ENCODE measurements at places on chromosomes 6 and 20. TPM values are rescaled to one million over a fixed set of nuclear protein-coding genes. Genes with fewer than 3 reads are reported as not detected.
A peak's percentile ranks its signal among the peaks of the same experiment; 100 is the strongest.

DNA sequence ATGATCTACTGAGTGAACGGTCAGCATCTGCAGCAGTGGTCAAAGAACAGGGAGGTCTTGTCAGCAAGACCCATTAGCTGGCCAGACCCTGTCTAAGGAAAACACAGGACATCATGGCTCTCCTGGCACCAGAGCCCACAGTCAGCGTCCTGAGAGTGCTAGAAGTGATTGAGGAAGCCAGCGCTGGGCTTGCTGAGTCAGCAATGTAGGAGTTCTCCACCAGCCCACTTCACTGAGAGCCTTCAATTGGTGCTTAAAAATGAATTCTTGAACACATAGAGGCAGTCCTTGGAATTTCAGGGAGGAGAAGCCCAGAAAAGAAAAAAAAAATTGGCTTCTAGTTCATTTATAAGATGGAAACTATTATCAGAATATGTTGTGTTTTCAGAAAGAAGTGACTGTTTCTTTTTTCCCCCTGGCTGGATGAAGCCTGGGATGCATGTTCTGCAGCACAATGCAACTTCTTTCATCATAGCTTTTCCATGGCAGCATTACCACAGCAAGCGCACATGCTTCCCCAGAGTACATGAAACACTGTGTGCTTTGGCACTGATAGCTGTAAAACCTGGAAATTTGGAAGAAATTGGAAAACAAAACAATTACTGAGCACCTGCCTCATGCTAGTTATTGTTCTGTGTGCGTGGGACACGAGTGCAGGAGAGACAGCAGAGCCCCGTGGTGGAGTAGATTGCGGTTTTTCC is 899.9 kb downstream of the C6orf118 start:
- H3K36me3 ChIP-seq: no peaks in the 10 kb centered on the region
- H3K27me3 ChIP-seq: no peaks in the 10 kb centered on the region
- no peak for DNase-seq
- H3K4me1 ChIP-seq: no peaks in the 10 kb centered on the region
- no peak overlapping the region for H3K27ac ChIP-seq

DNA sequence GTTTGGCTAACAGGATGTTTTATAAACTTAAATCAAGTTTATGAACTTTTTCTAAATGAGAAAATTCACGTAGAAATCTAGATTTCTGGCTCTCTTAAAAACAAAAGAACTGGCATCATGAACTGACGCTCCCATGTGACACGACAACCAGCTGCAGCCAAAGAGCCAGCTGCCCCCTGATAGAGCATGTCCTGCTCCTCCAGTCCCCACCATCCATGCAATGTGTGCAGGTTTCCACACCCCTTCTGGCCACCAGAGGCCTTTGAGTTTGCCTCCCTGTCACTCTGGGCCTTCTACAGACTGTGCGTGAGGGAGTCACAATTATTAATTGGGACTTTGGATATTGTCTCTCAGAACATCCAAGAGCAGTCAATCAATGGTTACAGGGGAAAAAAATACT is 1.6 kb upstream of the GPLD1 start:
- no peaks in the 10 kb centered on the region for H3K36me3 ChIP-seq
- no peak for DNase-seq
- no peak overlapping the region for H3K27ac ChIP-seq
- H3K4me3 ChIP-seq: no peak overlapping the region
- peaks cover 21% of the 10 kb centered on the region for H3K4me1 ChIP-seq
- H3K27me3 ChIP-seq: no peaks in the 10 kb centered on the region

RTEL1 gene
- 9.1 TPM for total RNA-seq

SLCO4A1 gene
- 27.4 TPM for total RNA-seq

- no peak overlapping the region for H3K27ac ChIP-seq
- no peaks in the 10 kb centered on the region for H3K27me3 ChIP-seq
- H3K4me3 ChIP-seq: no peak overlapping the region
- no peaks in the 10 kb centered on the region for H3K36me3 ChIP-seq
- no peak for DNase-seq
Observed at GRCh38 chr20:17759449-17759848, 59.7 kb downstream of the BANF2 start.

DNA sequence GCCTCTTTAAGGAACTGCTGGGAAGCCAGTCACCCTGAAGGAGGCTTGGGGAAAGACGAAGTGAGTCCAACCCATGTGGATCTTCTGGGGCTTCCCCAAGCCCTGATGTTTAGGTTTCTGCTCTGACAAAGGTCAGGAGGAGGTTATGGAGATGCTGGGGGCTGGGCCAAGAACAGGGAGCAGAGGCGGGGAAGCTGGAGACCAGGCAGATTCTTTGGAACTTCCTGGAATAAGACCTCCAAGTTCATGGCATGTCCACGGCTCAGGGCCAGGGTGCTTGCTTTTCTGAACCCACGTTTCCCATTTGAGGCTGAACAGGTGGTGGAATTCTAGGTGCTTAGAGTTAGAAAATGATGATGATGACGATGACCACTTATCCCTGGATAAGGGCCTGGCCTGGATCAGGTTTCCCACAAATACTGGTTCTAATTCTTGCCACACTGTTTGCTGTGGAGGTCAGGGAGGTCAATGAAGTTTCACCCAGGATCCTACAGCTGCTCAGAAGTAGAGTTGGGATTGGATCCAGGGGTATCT is 30.0 kb upstream of the TGM2 start:
- H3K4me1 ChIP-seq: peaks cover 21% of the 10 kb centered on the region
- H3K4me3 ChIP-seq: no peak overlapping the region
- no peak for DNase-seq
- no peaks in the 10 kb centered on the region for H3K27me3 ChIP-seq
- no peak overlapping the region for H3K27ac ChIP-seq

DNA sequence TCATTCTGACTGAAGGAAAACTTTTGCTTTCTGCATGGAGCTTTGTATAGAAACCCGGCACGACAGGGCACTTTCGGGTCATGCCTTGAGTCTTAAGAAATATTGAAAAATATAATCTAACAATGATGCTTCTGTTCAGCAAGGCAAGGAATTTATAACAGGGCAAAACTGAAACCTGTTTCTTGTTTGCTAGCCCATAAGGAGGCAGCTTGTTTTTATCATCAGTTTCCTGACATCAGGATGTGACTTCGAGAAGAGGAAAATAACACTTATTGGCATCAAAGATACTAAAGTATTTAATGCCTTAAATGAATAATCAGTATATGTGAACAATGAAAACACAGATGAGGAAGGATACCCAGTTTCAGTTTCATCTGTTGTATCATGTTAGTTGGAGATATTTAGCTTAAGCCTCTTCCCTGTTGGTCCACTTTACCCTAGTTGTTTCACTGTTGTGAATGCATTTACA is 146.5 kb downstream of the CDKAL1 start:
- no peak overlapping the region for H3K27ac ChIP-seq
- H3K4me1 ChIP-seq: peaks cover 5% of the 10 kb centered on the region

GRCh38 chr6:154394571-154394970 is 38.0 kb upstream of the IPCEF1 start:
- no peak overlapping the region for H3K27ac ChIP-seq
- no peaks in the 10 kb centered on the region for H3K27me3 ChIP-seq
- no peak for DNase-seq
- no peaks in the 10 kb centered on the region for H3K4me1 ChIP-seq

- no peaks in the 10 kb centered on the region for H3K36me3 ChIP-seq
- peak overlapping the region; percentile 71 for H3K27ac ChIP-seq
Observed at GRCh38 chr6:151285122-151285521, 45.4 kb downstream of the AKAP12 start.

- H3K36me3 ChIP-seq: no peaks in the 10 kb centered on the region
- no peak overlapping the region for H3K27ac ChIP-seq
- H3K4me3 ChIP-seq: no peak overlapping the region
- no peaks in the 10 kb centered on the region for H3K4me1 ChIP-seq
- DNase-seq: no peak
Observed at GRCh38 chr6:168624948-168625347, 184.0 kb downstream of the SMOC2 start.

GRCh38 chr6:134757911-134758361 is 192.0 kb downstream of the ALDH8A1 start:
- no peaks in the 10 kb centered on the region for H3K36me3 ChIP-seq
- H3K4me3 ChIP-seq: no peak overlapping the region
- H3K27ac ChIP-seq: no peak overlapping the region
- no peak for DNase-seq
- H3K4me1 ChIP-seq: no peaks in the 10 kb centered on the region
- no peaks in the 10 kb centered on the region for H3K27me3 ChIP-seq

All from esophagus muscularis mucosa (tissue), 4 donors.